ENCODE measurements at places on chromosomes 4 and X.
A peak's percentile ranks its signal among the peaks of the same experiment; 100 is the strongest.

DNA sequence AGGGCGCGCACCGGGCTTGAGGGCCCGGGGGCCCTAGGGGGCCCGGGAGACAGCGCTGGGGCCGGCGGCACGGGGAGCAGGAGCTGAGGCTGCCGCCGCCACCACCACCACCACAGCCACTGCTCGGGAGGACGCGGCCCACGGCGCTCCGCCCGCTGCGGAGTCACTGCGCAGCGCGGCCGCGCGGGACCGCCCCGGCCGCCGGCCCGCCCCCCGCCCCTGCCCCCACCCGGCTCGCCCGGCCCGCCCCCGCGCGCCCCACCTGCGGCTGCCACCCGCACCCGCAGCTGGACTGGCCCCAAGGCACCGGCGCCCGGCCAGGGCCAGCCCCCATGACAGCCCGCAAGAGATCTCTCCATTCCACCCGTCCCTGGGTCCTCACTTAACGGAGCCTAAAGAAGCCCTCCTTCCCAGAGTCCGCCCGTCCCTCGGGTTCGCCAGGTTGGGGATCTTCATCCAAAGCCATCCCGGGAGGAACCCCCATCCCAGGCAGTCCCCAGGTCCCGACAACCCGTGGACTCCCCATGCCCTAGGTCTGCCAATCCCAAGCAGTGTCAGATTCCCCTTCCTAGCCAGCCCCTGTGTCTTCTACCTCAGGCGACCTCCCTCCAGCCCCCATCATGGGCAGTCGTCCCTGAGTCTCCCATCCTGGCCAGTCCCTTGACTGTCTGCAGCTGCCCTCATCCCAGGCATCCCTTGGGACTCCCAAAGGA is 40.0 kb upstream of the IQSEC2 start:
- no peak for DNase-seq

DNA sequence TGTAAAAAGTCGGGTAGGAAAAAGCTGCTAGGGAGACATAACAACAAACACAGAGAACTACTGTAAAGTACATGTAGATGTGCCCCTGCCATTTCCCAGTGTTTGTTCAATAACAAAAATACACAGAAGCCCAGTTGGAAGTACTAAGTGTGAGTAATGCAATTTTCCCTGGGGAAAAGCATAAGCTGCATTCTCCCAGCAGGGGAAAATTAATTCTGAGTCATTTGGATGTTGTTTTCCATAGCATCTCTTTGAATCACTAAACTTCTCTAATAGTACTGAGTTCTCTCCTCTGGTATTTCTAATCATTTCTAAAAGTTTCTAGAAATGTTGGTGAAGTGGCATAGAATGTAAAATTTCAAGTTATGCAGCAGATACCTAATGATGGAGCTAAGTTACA is 1114.9 kb downstream of the C4orf33 start:
- DNase-seq, result no peak

- DNase-seq, result no peak
Observed at GRCh38 chrX:41558531-41558930, 111.4 kb downstream of the NYX start.

GRCh38 chrX:17812763-17813162 is 48.3 kb downstream of the RAI2 start:
- DNase-seq, result no peak

- DNase-seq, result no peak
Observed at GRCh38 chrX:21974011-21974385, 33.5 kb downstream of the SMS start.

DNA sequence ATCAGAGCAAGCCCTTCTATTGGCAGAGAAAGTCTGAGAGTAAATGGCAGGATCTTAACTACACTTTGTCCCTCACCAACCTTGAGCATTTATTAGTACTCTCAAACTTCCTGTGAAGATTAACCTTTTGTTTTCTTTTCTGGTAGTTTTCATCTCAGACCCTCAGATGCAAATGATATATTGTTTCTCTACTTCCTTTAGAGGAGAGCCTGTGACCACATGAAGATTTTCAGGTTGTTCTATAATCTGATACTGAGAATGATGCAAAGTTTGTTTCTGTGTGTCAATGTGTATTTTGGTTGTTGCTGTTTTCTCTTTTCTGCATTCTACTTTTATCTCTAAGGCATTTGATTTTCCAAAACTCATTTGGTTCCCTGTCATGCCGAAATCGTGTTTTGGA is 165.8 kb upstream of the CYSLTR1 start:
- DNase-seq, result no peak

DNA sequence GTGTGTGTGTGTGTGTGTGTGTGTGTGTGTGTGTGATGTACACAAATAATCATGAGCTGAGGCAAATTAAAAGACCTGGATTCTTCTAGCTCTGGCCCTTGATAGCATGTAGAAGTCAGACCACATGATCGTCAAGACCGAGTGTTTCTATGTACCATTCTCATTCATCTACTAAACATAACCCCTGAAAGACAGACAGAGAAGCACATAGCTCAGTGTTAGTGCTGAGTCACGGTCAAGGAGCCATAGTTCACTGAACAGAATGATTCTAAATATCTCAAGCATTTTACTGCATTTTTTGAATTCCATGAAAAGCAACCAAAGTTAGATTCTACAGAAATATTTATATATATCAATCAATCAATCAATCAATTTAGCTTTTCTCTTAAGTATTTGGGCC is 412.3 kb upstream of the CXorf51A start:
- DNase-seq, result no peak

GRCh38 chrX:10513974-10514373 is 106.4 kb downstream of the MID1 start:
- DNase-seq, result no peak

GRCh38 chr4:99856166-99856565 is 38.1 kb downstream of the LAMTOR3 start:
- peak; percentile 10 for DNase-seq

DNA sequence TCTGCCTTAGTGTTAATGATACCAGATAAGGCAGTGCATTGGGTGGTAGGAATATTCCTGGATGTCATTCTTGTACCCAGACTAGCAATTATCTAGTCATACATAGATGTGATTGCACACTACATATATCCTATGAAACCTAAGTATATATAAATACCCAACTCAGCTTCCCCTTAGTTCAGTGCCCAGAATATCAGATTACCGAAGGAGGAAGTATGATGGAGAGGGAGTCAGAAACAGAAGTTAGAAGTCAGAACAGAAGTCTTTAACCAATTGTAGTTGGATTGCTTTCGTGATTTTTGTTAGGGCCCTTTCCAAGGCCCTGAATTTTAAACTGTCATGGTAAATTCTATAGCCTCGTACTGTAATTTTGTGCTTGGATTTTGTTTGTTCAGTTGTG is 42.9 kb downstream of the MOB1B start:
- no peak for DNase-seq

- no peak for DNase-seq
Observed at GRCh38 chrX:8851231-8851886, 50.2 kb upstream of the FAM9A start.

GRCh38 chrX:119488749-119489148 is 20.5 kb downstream of the SLC25A5 start:
- DNase-seq, result no peak

- DNase-seq, result no peak
Observed at GRCh38 chr4:36325499-36325898, 44.1 kb downstream of the DTHD1 start.

DNA sequence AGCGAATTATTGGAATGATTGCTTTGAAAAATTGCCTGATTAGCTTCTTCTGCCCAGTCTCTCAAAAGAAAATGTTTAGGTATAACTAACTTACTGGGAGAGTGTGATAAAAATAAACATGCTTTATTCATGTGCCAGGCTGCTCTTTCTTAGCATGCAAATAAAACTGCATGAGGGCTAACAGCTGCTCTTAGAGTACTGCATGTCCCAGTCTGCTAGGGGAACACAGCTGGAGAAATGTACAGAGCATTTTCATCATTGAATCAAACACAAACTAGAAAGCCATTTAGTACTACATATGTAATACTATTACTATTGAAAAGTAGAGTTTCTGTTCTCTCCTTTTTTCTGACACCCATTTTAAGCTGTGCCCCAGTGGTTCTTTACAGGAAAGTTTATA is 726.0 kb downstream of the GRID2 start:
- no peak for DNase-seq

DNA sequence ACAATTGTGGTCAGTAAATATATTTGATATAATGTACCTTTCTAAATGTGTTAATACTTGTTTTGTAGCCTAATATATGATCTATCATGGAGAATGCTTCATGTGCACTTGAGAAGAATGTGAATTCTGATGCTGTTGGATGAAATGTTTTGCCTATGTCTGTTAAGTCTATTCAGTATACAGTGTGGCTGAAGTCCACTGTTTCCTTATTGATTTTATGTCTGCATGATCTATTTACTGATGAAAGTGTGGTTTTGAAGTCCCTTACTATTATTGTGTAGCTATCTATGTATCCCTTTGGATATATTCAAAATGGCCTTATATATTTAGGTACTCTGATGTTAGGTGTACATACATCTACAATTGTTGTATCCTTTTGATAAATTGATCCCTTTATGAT is 515.8 kb upstream of the EPHA5 start:
- DNase-seq, result no peak

- DNase-seq, result no peak
Observed at GRCh38 chr4:112513971-112514646, 1.9 kb downstream of the NEUROG2 start.

GRCh38 chr4:54855191-54855854 is 197.6 kb downstream of the KIT start:
- DNase-seq, result no peak

DNA sequence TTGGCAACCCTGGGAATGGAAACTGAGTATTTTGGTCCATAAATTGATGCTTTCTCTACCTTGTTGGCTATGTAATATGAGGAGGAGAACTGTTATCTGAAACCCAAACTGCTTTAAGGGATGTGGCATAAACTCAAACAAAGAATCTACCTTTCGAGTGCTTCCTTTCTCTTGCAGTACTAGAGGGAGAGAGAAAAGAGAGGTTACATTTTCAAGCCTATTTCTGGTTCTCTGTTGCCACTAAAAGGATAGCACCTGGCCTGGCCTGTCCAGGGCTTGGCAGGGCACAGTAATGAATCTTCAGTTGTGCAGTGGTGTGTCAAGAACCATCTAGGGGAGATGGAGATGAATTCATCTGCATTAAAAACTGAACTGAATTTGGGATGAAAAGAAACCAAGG is 308.6 kb downstream of the PTTG2 start:
- DNase-seq, result no peak

DNA sequence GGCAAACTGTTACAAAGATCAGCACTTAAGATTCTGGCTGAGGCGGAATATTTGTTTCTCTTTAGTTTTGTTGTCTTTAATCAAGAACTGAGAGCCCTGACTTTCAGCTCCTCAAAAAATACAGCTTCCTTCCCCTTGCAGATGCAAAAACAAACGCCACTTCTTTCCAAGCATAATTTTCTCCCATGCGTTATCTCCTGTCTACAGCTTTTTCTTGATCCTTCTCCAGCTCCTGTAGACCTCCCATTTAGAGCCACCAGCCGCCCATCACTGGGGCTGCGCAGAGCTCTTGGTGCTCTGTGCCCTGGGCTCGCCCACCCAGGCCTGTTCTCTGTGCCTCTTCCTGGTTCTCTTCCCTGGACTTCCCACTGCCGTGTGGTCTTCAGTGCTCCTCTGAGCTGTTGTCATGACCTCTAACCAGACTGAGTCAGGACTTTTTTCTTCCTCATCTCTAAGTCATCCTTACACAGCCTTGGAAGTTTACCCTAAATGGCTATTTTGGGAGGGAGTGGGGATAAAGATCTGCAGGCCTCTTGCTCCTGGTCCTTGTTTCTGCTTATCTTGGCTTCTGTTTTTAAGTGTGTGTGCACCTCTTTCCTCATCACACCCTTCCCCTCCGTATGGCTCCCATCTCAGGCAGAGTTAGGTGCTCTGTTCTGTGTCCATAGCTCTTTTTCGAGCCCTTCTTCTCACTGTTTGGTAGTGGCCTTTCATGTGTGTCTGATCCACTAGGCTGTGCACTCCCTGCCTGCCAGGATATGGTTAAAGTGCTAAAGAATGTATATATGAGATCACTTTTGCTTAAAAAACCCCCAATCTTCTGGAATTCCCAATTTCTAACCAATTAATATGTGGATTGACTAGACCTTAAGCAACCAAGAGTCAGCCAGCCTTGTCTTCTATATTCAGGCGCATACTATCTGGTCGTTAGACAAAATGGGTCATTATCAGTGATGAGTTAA is 122.5 kb downstream of the PTTG2 start:
- no peak for DNase-seq

GRCh38 chr4:28443801-28444412 is 1583.3 kb downstream of the STIM2 start:
- DNase-seq, result no peak

DNA sequence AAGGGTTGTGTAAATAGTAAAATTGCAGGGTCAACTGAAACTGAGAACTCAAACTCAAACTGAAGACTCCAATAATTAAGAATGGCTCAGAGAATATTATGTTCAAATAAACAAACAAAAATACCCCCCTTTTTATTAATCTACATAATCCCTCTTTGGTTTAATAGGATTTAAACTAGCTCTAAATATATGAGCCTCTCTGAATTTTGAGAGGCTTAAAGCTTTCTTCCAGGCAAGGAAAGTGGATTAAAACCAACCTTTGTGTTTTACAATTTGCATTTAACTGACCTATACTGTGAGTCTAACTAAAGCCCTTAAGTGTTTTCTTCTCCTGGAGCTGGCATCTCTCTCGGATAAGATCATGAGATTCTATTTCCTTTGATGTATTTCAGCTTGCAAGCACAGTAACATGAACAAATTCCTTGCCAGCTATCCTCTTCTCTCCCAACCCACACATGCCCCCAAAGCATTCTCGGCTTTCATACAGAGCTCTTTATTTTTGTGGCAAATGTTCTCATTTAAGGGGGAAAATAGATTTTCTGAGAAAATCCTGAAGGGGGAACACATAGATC is 1310.8 kb upstream of the AGA start:
- DNase-seq, result no peak

- no peak for DNase-seq
Observed at GRCh38 chr4:77567549-77567948, 38.1 kb upstream of the CXCL13 start.

DNA sequence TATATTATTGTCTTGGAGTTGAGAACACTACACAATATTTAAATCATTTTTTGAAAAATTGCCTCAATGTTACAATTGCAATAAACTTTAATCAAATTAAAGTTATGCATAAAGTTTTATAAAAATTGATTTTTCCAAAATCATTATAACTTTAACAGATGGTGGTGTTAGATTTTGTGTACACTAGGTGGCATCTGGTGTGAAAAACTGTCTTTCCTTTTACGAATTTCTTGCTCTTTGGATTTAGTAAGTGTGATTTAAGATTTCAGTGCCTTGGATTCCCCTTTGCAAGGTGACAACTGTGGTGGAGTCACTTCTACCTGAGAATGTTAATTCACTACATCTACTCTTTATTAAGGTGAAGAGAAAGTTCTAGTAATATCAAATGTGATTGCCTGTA is 91.6 kb downstream of the AREG start:
- DNase-seq, result no peak

DNA sequence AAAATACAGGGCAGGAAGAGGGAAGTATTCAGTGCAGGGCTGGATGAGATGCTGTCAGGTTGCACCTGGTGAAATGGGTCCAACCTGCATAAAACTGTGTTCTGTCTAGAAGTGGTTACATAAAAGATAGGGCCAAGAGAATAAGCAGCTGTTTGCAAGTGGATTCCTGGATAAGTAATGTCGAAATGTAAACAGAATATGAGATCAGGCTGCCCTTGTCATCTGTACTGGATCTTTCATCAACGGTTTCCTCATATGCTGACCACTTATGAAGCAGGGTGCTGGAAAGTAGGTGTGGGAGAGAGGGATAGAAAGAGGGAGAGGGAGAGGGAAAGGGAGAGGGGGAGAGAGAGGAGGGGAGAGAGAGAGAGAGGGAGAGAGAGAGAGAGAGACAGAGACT is 349.8 kb upstream of the CPEB2 start:
- no peak for DNase-seq
